WERI-Rb-1 (cell line): ENCODE measurements at places on chromosomes 4 and X.

DNA sequence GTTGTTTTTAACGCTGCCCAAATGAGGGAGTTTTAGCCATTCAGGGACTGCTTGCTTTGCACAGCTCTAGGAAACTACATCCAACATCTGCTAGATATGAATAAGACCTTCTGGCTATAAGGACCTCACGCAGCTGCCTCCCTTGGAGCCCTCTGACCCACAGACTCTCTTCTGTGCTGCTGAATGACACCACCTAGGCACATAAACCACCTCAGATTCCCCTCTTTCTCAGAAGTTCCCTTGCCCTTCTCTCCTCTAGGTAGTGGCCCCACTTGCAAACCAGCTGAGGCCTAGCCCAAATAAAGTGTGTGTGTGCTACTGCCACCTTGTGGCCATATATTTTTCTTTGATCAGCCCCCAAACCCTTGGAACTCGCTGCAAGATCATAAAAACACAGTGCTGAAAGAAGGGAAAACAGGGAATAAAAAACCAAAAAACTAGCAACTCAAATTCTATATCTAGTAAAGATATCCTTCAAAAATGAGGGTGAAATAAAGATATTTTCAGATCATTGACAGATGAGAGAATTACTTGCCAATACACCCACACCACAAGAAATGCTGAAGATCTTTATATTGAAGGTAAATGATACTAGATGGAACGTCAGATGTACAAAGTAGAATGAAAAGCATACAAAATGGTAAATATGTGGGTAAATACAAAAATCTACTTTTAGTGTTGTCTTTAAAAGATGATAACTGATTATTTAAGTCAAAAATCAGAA is 265.9 kb downstream of the ADAMTS3 start:
- DNase-seq, result peak; percentile 30

DNA sequence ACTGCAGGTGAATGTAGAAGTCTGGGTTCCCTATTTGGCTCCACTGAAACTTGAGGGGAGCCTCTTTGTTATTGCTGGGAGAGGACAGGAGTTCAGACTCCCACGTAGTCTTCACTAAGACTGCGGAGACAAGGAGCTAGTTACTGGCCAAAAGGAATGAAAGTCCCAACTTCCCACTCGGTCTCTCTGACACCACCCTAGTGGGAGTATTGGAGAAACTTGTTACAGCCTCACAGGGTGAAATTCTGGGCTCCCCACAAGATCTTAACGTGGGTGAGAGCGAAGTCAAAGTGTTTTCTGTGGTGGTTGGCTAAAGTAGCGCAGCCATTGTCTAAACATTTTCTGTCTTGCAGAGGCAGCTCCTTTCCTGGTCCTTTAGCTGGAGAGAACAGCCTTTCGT is 13.5 kb downstream of the MYOZ2 start:
- no peak for DNase-seq

- DNase-seq, result no peak
Observed at GRCh38 chr4:187118602-187119120, 395.0 kb upstream of the FAT1 start.

- peak; percentile 9 for DNase-seq
Observed at GRCh38 chrX:150050387-150050786, 112.1 kb upstream of the EOLA2 start.

DNA sequence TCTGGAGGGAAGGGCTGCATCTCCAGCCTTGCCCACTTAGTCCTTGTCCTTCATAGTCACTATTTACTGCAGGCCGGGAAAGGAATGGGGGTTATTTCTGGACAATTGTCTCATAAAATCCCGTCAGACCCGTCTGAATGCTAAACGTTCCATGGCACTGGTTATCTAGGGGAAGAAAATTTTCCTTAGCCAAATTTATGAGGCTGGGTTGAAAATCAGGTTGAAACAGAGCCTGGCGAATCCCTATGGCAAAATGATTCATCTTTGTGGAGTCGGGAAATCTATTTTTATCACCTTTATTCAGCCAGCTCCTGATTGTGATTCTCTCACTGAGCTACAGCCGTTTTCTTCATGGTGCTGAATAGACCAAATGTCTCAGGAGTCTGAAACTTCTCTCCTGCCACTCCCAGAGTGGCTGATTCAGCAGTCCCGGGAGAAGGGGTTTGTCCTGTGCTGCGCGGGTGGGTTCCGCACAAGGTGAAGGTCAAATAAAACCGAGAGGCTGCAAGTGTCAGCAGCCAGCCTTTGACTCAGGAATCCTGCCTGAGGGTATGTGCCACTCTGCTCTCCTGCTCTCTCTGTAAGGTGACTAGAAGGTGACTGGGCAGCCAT is 1.0 kb downstream of the LIMCH1 start:
- no peak for DNase-seq

GRCh38 chr4:168928875-168929274 is 81.2 kb downstream of the CBR4 start:
- DNase-seq, result no peak

GRCh38 chr4:8051644-8052043 is 107.0 kb downstream of the ABLIM2 start:
- no peak for DNase-seq

DNA sequence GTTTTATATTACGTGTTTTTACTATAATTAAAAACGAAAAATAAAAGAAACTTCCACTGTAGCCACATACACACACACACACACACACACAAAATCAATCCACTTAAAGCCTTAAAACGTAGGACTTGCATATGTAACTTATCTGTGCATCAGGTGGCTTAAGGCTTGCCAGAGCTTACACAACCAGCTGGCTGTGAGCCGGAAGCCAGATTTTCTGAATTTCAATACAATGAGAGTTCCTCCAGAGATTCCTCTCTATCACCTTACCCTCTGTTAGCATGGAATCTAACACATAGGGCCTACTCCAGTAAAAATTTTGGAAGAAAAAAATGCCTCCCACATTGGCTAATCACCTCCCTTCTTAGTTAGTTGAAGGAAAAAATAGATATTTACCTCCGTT is 27.9 kb upstream of the SLITRK4 start:
- no peak for DNase-seq

GRCh38 chr4:14631806-14632440 is 370.4 kb upstream of the CPEB2 start:
- no peak for DNase-seq

DNA sequence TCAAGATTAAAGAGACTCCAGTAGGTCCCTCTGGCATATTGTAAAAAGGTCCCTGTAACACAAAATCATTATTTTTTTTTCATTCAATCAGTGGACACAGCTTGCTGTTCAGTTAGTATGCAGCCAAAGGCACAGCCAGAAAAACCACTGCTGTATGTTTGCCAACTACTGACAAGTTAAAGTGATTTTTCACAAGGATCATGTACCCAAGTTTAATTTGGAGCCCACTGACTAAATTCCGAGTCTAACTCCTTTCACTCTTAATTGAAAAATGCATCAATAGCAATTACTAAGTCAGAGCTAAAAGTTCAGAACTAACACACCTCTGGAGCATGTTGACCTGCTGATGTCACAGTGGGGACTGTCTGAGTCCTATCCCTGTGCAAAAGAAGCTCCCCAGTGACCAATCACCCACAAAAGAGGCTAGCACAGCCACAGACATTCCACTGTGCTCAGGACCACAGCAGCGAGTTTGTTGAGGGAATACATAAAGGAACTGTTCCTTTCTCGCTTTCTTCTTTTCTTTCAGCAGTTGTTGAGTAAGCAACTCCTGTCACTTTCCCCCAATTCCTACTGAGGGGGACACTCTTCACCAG is 60.4 kb downstream of the STX18 start:
- no peak for DNase-seq

DNA sequence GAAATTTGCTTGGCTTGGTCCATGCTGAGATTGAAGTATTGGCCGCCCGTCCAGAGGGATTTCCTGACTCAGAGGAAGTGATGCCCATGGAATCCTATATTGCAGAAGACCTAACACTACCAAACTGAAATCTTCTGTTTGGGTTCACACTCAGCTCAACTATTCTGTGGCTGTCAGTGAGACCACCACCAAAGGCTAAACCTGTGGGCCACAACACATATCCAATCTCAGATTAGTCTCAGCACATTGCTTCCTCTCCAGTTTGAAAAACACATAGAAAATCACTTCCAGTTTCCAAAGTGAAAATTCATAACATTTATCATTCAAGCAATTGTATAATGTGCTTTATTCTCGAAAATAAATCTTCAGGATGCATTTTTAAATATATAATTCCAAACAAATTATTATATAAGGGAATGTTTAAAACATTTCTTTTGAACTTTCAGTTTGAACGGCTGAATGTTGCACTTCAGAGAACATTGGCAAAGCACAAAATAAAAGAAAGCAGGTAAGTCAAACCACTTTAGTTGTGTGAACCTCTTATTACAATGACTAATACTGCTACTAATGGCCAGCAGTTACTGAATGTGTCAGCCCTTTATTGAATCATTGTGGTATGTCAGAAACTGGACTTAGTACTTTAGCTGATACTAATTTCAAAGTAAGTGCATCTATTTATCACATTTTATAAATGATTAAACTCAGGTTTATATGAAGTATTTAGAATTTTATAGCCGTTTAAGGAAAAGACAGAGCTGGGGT is 37.0 kb downstream of the GUCY1A1 start:
- no peak for DNase-seq

DNA sequence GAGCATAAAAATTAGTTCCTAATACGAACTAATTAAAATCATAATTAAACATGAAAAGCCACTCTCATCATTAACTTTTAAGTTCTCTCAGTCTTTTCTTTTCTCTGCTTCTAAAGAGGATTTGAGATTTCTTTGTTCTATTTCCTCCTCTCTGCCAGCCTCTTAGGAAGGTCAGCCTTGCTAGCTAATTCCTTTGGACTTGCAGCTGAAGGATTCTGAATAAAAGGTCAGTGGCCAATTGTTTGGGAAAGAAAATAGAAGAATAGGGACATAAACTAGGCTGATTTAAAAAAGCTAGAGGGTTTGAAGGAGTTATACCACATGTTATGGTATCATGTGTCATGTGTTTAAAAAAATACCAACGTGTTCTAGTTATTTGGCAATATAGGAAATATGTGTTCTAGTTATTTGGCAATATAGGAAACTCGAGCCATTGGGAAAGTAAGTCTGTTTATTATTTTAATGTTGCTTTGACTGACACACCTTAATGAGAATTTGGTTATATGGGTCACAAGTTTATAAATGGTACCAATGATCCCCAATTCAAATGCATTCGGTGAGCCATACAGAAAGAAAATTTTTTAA is 1668.7 kb upstream of the PCDH7 start:
- no peak for DNase-seq

- no peak for DNase-seq
Observed at GRCh38 chrX:77694491-77694890, 91.5 kb downstream of the ATRX start.

DNA sequence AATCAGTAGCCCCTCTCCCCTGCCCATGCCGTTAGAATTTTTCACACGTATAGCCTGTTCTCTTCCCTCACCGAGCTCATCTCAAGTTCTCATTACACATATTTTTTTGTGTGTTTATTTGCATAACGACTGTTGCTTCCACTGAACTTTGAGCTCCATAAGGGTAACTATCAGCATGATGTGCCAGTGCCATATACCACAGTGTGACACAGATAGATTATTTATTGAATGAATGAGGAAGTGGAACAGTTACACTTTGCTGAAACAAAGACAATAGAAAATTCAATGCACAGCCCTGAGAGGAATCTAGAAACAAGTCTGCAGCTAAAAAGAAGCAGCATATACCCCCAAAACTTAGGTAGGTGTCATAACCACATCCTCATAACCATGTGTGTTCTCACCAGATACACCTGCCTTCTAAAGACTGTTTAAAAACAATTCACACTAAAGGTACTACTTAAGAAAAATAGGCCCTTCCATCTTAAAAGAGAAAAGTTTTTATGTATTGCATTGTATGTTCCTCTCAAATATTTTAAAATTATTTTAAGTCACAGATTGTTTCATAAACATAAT is 389.9 kb downstream of the PACRGL start:
- no peak for DNase-seq

DNA sequence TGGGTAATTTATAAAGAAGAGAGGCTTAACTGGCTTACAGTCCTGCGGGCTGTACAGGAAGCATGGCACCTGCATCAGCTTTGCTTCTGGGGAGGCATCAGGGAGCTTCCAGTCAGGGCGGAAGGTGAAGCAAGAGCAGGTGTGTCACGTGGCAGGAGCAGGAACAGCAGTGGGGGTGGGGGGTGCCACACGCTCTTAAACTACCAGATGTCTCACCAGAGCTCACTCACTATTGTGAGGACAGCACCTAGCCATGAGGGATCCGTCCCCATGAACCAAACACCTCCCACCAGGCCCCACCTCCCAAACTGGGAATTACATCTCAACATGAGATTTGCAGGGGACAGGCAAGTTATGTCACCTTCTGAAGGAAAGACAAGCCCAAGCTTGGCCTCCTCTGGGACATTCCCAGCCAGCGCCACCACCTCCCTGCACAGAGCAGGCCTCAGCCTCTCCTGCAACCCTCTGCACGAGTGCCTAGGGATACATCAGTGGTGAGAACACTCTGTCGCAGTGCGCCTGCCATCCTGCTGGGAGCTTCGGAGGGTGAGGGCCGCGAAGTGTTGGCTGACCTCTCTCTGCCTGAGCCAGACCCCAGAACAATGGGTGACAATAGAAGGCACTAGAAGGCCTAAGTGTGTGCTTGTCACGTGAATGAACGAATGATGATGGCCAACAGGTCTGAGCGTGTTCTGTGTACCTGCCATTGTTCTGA is 244.3 kb downstream of the EVC2 start:
- no peak for DNase-seq

- DNase-seq, result no peak
Observed at GRCh38 chr4:84804136-84804535, 162.4 kb downstream of the WDFY3 start.

DNA sequence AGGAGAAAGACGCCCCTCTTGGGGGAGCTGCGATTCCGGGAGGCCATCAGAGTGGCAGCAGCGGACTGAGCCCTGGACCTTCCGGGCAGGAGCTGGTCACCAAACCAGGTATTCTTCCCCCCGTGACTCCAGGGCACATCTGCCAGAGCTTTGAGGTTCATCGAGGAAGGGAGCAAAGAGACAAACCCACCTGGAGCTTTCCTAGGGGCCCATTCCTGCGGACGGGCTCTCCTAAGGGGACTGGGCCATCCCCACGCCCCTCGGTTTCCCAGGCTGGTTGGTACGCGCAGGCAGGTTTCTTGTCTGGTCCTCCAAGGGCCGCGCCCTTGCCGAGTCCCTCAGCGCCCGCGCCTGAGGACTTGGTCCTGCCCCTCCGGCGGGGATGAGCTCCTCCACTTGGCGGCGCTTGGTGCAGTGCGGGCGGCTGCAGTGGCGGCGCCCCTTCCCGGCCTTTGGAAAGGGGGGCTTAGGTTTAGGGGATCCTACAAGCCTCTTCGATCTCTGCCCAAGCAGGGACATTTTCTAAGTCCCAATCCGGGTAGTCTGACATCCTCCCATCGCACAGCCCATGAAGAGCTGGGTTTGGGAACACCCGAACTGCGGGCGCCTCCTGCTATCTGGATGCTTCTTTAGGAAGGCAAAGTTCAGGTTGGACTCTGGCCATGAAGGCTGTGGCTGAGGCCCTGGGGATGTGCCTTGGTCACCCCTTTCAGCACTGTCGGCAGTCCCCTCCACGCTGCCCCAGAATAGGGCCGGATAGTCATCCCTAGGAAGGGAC is 538 bp downstream of the STBD1 start:
- DNase-seq, result peak; percentile 68

GRCh38 chr4:108172231-108172752 is 3.6 kb upstream of the LEF1 start:
- DNase-seq, result peak; percentile 67

- peak; percentile 60 for DNase-seq
Observed at GRCh38 chr4:108168671-108169523, at the start of gene LEF1. Gene LEF1 (minus strand): TSS chr4:108168932. CDS start chr4:108167767, 1,165 bp downstream.
